NCI-H1694 (cell line): ENCODE measurements at places on chromosomes 3 and 15.

DNA sequence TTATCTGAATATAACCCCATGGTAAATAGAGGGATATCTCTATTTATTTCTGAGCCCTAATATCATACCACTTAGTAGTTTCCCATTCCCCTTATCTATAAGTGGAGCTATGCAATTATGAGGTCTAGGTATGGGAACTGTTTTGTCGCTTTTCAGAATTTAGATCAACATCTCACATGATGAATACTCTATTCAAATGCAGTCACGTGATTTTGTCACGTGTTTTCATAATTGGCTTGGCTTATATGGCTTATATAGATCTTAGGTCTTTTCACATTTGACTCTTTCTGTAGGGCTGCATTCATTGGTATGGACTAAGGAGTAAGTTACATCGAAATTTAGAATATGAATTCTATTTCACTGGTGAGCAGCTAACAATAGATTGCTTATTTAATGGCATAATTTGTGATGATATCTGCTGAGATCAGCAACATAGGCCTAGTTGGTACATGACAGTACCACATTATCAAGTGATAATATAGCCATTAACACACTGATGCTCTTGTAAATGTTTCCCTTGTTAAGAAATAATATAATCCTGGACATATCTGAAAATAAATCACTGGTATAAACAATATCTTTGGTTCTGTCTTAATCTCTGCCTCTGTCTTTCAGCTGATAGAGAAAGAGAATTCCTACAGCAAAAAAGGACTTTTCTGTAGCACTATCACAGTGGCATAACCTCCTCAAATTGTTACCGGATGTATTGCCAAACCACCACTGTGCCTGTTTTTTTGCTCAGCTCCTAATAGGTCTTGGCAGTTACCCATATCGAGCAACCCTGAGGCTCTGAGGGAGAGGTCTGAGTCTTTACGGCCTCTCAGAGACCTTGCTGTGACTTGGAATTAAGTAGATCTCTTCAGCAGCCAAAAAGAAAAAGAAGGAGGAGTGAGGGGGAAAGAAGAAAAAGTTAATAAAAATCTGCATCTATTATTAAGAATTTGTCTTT is 357.1 kb downstream of the ZPLD1 start:
- DNase-seq, result no peak

DNA sequence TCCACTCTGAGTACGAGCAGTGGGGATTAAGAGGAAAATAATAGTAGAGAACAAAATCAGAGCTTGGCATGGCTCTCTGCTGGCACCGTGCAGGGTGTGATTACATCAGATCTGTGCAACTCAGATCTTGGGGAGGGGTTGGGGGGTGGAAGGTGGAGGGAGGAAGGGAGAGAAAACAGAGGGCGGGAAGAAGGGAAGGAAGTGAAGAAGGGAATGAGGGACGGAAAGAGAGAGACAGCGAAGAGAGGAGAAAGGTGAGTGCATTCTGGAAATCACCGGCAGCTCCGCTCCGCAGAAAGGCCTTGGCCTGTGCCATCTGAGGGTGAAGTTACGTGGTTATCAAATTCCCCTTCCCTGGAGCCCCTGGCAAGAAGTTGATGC is 31.0 kb upstream of the ADAMTS17 start:
- no peak for DNase-seq

DNA sequence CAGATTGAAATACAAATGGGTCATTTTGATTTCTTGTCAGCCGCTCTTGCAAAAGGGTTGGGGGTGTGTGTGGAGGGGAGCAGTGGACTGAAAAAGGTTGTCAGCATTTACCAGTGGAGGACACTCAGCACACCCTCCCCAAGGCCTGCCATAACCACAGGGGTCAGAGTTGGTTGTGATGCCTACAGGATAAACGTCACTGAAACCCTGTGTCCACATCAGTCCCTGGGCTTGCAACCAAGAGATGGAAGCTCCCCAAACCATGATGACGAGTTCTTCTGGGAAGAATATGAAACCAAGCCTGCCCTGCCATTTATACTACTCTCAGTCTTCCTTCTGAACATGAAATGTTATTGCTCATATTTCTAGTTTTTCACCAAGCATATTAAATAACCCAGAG is 54.0 kb upstream of the UMPS start:
- no peak for DNase-seq

- DNase-seq, result no peak
These were observed 16.0 kb downstream of the SLC22A14 start for GRCh38 chr3:38297947-38298711.

DNA sequence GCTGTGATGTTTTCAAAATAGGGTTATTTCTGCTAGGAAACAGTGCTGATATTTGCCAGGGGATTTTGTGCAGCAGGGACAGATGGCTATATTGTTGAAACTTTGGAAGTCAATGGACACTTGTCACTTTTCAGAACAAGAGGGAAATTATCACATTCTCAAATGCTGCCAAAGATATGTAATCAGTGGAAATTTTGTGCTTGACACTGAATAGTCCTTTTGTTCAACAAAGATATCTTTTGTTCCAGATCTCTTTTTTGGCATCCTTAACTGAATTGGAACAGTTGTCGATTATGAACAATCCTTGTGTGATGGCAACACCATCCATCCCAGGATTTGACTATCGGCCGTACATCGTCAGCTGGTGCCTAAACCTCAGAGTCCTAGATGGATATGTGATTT is 7.8 kb downstream of the CEP97 start:
- no peak for DNase-seq

- no peak for DNase-seq
These were observed 30.5 kb downstream of the RSRC1 start for GRCh38 chr3:158140396-158140795.
